ENCODE measurements at places on chromosomes 5 and 9. TPM values are rescaled to one million over a fixed set of nuclear protein-coding genes. Genes with fewer than 3 reads are reported as not detected.

SNCAIP gene
- 33.4 TPM for total RNA-seq

NUTM2G gene
- total RNA-seq: not detected

SPATA31E1 gene
- not detected for total RNA-seq

KIAA1958 gene
- total RNA-seq: 15.6 TPM

CD74 gene
- 175 TPM for total RNA-seq

- no peak overlapping the region for H3K4me3 ChIP-seq
- H3K27me3 ChIP-seq: no peaks in the 10 kb centered on the region
- H3K27ac ChIP-seq: no peak overlapping the region
- peaks cover 8% of the 10 kb centered on the region for H3K36me3 ChIP-seq
Observed at GRCh38 chr5:6767481-6768063, 54.3 kb downstream of the TENT4A start.

DNA sequence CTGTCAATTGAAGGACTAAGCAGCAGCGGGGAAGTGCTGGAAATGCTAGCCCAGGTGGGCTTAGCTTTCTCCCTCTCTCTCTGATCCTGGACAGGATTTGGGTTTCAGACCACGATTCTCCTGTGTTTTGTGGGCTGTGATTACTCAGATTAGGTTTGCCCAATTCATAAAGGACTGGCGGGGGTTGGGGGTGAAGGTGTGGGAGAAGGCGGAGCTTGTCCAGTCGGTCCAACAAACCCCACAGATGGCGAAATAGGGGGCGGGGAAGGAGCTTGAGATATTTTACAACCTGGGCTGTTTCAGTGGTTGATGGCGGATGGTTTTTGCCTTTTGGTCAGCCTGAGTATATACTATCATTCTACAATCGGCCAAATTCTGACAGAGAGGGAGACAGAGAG is 35.2 kb downstream of the PCDHAC2 start:
- H3K4me1 ChIP-seq: peaks cover 10% of the 10 kb centered on the region
- H3K27ac ChIP-seq: peak overlapping the region; percentile 60
- no peaks in the 10 kb centered on the region for H3K36me3 ChIP-seq
- DNase-seq: peak; percentile 36
- peak overlapping the region; percentile 46 for H3K4me3 ChIP-seq

- H3K27me3 ChIP-seq: no peaks in the 10 kb centered on the region
- no peaks in the 10 kb centered on the region for H3K4me1 ChIP-seq
- no peak overlapping the region for H3K4me3 ChIP-seq
- peaks cover 66% of the 10 kb centered on the region for H3K36me3 ChIP-seq
- DNase-seq: no peak
Observed at GRCh38 chr9:131447148-131447547, 53.3 kb downstream of the PRRC2B start.

GRCh38 chr5:172679628-172680212 is 38.7 kb downstream of the NEURL1B start:
- peaks cover 23% of the 10 kb centered on the region for H3K4me1 ChIP-seq
- no peak overlapping the region for H3K4me3 ChIP-seq
- DNase-seq: no peak
- H3K27me3 ChIP-seq: no peaks in the 10 kb centered on the region

DNA sequence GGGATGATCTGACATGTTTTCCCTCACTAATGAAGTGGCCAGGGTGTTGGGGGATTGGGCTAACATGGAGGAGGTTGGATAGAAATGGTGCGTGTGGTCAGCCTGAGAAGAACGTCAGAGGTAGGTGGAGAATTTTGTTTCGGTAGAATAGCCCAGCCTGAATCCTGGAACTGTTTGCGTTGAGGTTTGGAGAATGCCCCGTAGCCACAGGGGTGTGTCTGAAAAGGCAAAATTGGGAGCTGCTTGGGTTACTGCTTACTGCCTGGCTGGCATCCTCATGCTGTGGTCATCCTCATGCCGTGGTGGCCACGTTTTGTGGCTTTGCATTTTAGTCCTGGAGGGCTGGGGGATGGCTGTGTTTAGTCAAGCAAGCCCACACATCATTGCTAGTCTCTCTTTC is 236.9 kb downstream of the GOLPH3 start:
- H3K27me3 ChIP-seq: no peaks in the 10 kb centered on the region
- DNase-seq: no peak
- no peak overlapping the region for H3K4me3 ChIP-seq
- no peaks in the 10 kb centered on the region for H3K36me3 ChIP-seq

DNA sequence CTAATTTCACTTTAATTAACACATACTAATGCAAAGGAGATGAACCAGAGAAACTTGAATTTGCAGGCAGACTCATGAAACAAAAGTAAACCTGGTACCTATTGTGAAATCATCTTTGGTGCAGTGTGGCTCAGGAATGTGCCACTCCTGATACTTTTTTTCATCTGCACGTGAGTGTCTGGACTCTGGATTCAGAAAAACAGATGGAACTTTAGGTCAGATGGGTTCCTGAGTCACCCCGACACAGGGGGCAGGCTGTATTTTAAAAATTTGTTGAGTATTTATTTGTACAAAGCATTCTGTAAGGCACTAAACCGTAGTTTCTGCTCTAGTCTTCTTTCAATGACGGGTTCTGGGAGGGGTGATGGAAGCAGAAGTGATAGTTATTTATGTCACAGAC is 52.2 kb upstream of the TUT7 start:
- H3K27me3 ChIP-seq: no peaks in the 10 kb centered on the region
- H3K4me1 ChIP-seq: peaks cover 3% of the 10 kb centered on the region
- no peak for DNase-seq
- no peak overlapping the region for H3K27ac ChIP-seq
- no peaks in the 10 kb centered on the region for H3K36me3 ChIP-seq
- no peak overlapping the region for H3K4me3 ChIP-seq

DNA sequence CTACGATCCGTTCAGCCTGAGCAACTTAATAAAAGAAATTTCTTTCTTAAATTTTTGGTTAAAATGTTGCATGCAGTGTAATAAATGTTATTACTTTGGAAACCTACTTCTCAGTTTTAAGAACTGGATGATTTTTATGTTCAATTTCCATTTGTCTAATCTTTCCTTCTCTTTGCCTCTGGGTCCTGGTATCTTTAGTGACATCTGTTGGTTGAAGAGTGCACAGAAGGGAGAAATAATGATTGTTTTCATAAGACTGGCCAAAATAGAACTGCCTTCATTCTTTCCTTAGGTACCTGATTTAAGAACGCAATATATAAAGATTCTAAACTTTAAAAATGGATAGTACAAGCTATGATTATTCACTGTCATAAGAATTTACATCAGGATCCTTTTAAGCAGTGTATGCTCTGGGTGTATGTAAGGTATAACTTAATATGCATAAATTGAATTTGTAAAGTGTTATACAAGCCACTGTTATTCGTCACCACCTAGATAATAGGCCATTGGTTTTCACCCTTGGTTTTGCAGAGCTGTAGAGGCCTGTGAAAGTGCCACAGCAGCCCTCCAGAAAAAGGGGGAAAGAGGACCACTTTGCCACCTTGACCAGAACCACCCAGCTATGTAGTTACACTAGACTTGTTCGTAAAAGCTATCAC is 82.8 kb upstream of the TLX3 start:
- DNase-seq: peak; percentile 65
- no peak overlapping the region for H3K27ac ChIP-seq
- no peaks in the 10 kb centered on the region for H3K27me3 ChIP-seq

- H3K27me3 ChIP-seq: peaks cover 92% of the 10 kb centered on the region
- peaks cover 33% of the 10 kb centered on the region for H3K4me1 ChIP-seq
- no peak overlapping the region for H3K27ac ChIP-seq
Observed at GRCh38 chr5:146336197-146336596, 2.4 kb upstream of the POU4F3 start.

DNA sequence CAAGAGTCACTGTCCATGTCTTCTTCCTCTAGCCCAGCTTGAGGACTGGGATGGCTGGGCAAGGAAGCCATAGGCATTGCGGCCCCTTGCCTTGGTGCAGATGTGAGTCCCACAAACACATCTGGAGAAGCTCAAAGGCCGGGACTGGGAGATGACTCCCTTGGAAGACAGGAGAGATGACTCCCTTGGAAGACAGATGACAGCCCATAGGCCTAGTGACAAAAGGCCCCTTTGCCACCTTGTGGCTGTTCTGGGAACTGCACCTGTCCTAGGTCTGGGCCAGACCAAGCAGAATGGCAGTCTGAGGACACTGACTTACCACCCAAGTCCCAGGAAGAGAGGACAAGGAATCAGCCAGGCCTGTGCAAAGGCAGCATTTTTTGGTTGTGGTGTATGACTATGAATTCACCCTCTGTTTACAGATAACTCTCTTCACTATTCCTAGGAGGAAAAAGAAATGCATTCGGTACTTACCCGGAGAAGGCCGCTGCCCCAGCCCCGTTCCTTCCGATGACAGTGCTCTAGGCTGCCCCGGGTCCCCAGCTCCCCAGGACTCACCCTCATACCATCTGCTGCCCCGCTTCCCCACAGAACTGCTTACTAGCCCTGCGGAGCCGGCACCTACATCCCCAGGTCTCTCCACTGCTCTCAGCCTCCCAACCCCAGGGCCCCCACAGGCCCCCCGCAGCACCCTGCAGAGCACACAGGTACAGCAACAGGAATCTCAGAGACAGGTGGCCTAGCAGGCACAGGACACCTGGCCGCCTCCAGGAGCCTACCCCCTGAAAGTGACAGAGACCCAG is 30.8 kb downstream of the SKP1 start:
- H3K4me3 ChIP-seq: no peak overlapping the region
- no peak overlapping the region for H3K27ac ChIP-seq
- peak; percentile 61 for DNase-seq

DNA sequence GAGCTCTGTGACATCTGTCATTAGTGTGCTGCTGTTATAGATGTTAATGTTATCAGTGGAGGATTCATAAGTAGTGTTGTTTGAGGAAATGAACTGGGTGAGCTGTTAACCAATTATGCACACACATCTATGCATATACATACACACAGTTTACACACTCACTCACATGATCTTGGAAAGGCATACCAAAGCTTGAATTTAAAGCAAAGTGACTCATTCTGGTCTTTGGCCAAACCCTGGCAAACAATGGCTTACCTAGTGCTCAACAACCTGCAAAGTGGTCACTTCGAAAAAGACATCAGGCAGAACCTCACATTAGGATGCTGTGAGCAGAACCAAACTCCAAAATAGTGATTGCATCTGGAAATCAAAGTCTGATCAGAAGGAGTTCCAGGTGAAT is 1037.3 kb upstream of the CDH6 start:
- no peaks in the 10 kb centered on the region for H3K36me3 ChIP-seq
- no peaks in the 10 kb centered on the region for H3K4me1 ChIP-seq
- no peak overlapping the region for H3K4me3 ChIP-seq
- no peak for DNase-seq

GRCh38 chr5:92518318-92518904 is 1062.6 kb downstream of the NR2F1-AS1 start:
- no peak for DNase-seq
- no peak overlapping the region for H3K4me3 ChIP-seq
- H3K27me3 ChIP-seq: no peaks in the 10 kb centered on the region
- peak overlapping the region; percentile 1 for H3K27ac ChIP-seq
- no peaks in the 10 kb centered on the region for H3K36me3 ChIP-seq

DNA sequence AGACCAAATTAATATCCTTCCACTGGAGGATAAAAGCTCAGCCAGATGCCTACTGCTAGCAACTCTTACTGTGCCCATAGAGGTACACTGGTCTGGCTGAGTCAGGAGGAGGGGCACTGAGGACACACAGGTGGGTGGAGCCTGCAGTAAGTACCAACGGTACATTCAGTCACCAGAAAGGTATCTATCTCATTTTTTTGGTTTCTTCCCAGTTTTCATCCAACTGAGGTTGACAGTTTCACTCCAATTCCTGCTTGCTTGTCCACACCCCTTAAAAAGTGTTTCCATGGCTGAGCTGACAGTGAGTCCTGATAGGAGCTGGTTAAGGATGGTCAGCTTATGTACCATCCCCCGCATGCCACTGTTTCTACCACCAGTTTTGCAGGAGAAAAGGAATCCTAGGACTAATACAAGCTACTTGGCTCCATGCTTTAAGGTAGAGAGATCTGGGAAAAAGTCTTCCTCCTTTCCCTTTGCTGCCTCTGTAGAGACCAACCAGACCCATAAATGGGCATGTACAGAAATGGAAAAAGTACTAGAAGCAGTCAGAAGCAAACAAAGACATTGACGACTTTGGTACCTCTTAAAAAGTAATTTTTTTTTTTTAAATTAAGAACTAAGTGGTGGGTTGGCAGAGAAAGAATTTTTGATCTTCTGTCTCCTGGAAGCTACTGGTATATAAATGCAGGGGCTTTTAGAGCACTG is 3.2 kb downstream of the ELL2 start:
- peaks cover 23% of the 10 kb centered on the region for H3K4me1 ChIP-seq
- no peak overlapping the region for H3K27ac ChIP-seq
- no peak overlapping the region for H3K4me3 ChIP-seq
- no peaks in the 10 kb centered on the region for H3K36me3 ChIP-seq
- DNase-seq: no peak

- no peaks in the 10 kb centered on the region for H3K36me3 ChIP-seq
- H3K27me3 ChIP-seq: no peaks in the 10 kb centered on the region
- no peak overlapping the region for H3K27ac ChIP-seq
Observed at GRCh38 chr5:96690861-96691260, 28.7 kb downstream of the CAST start.

GRCh38 chr9:73869264-73869663 is 627.9 kb upstream of the RORB start:
- H3K36me3 ChIP-seq: no peaks in the 10 kb centered on the region
- DNase-seq: peak; percentile 54
- no peak overlapping the region for H3K4me3 ChIP-seq
- H3K27me3 ChIP-seq: no peaks in the 10 kb centered on the region

Measured in spinal cord (tissue), 10 donors.